ENCODE measurements at places on chromosomes 7 and 10.
A peak's percentile ranks its signal among the peaks of the same experiment; 100 is the strongest.

GRCh38 chr7:151251689-151252560, 3.4 kb upstream of the SMARCD3 start:
- no peaks in the 10 kb centered on the region for H3K36me3 ChIP-seq
- peak overlapping the region; percentile 76 for H3K27ac ChIP-seq
- peak overlapping the region; percentile 87 for H3K4me3 ChIP-seq
- peak; percentile 100 for DNase-seq
- H3K4me1 ChIP-seq = peaks cover 45% of the 10 kb centered on the region
- H3K27me3 ChIP-seq = no peaks in the 10 kb centered on the region

DNA sequence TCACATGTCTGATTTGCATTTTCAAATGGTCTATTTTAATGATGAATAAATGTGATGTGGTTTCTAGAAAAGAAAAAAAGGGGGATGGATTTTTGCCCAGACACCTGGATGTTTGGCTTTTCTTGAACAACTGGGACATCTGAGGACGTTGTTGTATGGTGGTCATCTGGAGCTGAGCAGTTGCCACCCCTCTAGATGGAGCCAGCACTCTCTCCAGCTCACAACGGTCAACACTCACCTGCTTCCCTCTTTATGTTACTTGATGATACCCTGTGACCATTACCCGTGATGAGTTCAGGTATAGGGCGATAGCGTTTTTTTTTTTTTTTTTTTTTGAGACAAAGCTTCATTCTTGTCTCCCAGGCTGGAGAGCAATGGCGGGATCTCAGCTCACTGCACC, 30.1 kb upstream of the PAXIP1 start:
- H3K4me3 ChIP-seq = no peak overlapping the region
- H3K4me1 ChIP-seq = no peaks in the 10 kb centered on the region
- no peak overlapping the region for H3K27ac ChIP-seq

- H3K4me3 ChIP-seq = no peak overlapping the region
- H3K27me3 ChIP-seq = no peaks in the 10 kb centered on the region
- 0 out of 2 replicates have a peak, but pooled peaks cover 10% of the 10 kb centered on the region for H3K4me1 ChIP-seq
- H3K36me3 ChIP-seq = no peaks in the 10 kb centered on the region
- peak overlapping the region; percentile 54 for H3K27ac ChIP-seq
- peak; percentile 28 for DNase-seq
These were observed 154.0 kb downstream of the TCF7L2 start for GRCh38 chr10:113104047-113104446.

GRCh38 chr10:121519901-121520493, 78.2 kb downstream of the FGFR2 start:
- H3K4me3 ChIP-seq = no peak overlapping the region
- no peak overlapping the region for H3K27ac ChIP-seq
- H3K27me3 ChIP-seq = no peaks in the 10 kb centered on the region
- H3K36me3 ChIP-seq = no peaks in the 10 kb centered on the region
- no peaks in the 10 kb centered on the region for H3K4me1 ChIP-seq
- no peak for DNase-seq

GRCh38 chr10:5076615-5077014, 17.6 kb upstream of the AKR1C3 start:
- no peaks in the 10 kb centered on the region for H3K36me3 ChIP-seq
- H3K27ac ChIP-seq = no peak overlapping the region
- DNase-seq = no peak

- peak within 1 kb of the TSS; percentile 96 for H3K27ac ChIP-seq
- no peaks in the 10 kb centered on the region for H3K27me3 ChIP-seq
- peaks cover 21% of the 10 kb centered on the region for H3K36me3 ChIP-seq
- H3K4me1 ChIP-seq = no peaks in the 10 kb centered on the region
These were observed at the start of gene NUDT13 for GRCh38 chr10:73110345-73110849. NUDT13 (plus strand) TSS chr10:73110455; CDS start chr10:73114366, 3,911 bp downstream.

DNA sequence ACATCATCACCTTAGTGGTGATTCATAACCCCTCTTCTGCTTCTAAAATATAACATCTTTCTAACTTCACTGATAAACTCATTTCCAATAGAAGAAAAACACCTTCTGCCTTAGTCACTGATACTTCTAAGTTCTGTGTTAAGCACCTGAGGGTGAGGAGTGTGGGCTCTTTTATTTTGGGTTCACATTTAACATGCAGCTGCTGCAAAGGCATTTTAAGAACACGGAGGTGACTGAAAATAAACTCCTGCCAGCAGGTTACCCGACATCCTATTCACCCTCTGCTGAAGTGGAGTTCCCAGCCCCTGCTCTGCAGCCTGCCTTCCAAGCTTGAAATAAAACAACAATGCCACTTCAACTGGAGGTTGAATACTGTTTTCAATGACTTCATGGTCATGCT, 202.9 kb upstream of the PLXNA4 start:
- no peak overlapping the region for H3K27ac ChIP-seq
- no peak overlapping the region for H3K4me3 ChIP-seq
- no peaks in the 10 kb centered on the region for H3K36me3 ChIP-seq
- H3K4me1 ChIP-seq = peaks cover 9% of the 10 kb centered on the region
- no peaks in the 10 kb centered on the region for H3K27me3 ChIP-seq

GRCh38 chr10:18681971-18682411, 22.8 kb downstream of the ARL5B start:
- no peak overlapping the region for H3K4me3 ChIP-seq
- H3K27me3 ChIP-seq = no peaks in the 10 kb centered on the region
- H3K4me1 ChIP-seq = peaks cover 18% of the 10 kb centered on the region
- H3K36me3 ChIP-seq = peaks cover 13% of the 10 kb centered on the region
- no peak overlapping the region for H3K27ac ChIP-seq
- no peak for DNase-seq

DNA sequence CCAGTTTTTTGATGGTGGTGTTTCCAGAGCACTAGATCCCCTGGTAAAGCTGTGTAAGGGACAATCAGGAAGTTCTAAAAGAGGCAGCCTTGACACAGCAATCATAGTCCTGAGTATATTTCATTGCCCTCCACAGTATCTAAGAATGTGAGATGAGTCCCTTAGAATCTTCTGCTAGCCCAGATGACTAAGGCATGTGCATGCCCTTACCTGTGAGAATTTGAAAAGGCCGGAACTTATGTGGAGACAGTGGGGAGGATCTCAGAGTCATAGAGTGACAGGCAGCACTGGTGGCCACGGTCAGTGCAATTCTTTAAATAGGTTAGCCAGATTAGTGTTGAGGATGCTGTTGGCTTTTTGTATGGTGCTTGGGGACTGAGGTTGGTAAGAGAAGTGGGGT, 361.4 kb upstream of the VSTM2A start:
- no peak overlapping the region for H3K27ac ChIP-seq
- no peaks in the 10 kb centered on the region for H3K27me3 ChIP-seq
- H3K36me3 ChIP-seq = no peaks in the 10 kb centered on the region
- no peaks in the 10 kb centered on the region for H3K4me1 ChIP-seq
- DNase-seq = no peak
- H3K4me3 ChIP-seq = no peak overlapping the region

DNA sequence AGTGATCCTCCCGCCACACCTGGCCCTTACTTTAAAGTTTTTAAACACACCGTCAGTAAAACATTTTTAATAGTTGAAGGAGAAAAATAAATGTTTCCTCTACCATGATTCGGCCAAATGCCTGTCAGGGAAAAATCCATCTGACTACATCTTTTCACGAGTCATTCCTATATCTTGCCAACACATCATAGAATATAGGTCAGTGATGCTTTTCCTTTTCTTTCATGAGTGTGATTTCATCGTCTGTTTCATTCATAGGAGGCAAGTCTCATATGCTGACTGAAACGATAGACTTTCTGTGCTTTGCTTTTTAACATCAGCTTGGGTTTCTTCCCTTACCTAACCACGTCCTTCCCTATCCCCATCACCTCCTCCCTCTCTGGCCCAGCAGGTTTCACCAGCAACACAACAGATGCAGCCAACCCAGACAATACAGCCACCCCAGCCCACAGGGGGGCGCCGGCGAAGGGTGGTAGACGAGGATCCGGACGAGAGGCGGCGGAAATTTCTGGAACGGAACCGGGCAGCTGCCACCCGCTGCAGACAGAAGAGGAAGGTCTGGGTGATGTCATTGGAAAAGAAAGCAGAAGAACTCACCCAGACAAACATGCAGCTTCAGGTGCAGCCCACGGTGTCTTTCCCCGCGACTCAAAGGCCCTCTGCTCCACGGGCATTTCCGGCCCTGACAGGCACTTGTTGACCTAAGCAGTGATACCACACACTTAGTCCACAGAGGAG, 149.2 kb downstream of the TRIL start:
- H3K27ac ChIP-seq = no peak overlapping the region
- no peaks in the 10 kb centered on the region for H3K36me3 ChIP-seq
- peaks cover 8% of the 10 kb centered on the region for H3K4me1 ChIP-seq
- peak; percentile 31 for DNase-seq

- H3K27me3 ChIP-seq = no peaks in the 10 kb centered on the region
- no peaks in the 10 kb centered on the region for H3K36me3 ChIP-seq
- H3K4me3 ChIP-seq = no peak overlapping the region
- no peak for DNase-seq
- H3K27ac ChIP-seq = no peak overlapping the region
These were observed 147.1 kb downstream of the TRIL start for GRCh38 chr7:28811008-28811407.

DNA sequence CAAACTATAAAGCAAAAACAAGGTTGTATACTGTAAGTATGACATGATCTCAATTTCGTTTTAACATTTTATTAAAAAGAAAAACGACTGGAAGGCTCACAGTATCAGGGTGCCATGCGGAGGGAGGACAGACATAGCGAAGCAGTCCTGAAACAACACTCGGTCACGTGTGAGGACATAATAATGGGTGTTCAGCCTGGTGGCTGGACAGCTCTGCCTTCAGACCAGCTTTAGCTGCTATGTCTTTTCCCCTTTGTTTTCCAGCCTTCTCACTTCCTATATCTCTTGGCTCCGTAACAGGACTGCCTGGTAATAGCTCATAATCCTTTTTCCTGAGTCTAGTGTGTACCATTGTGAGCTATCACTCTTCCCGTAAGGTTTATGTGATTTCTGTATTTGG, 18.4 kb upstream of the KLF14 start:
- no peak for DNase-seq
- H3K4me3 ChIP-seq = no peak overlapping the region
- no peaks in the 10 kb centered on the region for H3K4me1 ChIP-seq
- peaks cover 56% of the 10 kb centered on the region for H3K27me3 ChIP-seq

- H3K4me1 ChIP-seq = peaks cover 3% of the 10 kb centered on the region
- H3K27me3 ChIP-seq = no peaks in the 10 kb centered on the region
- H3K36me3 ChIP-seq = no peaks in the 10 kb centered on the region
- peak overlapping the region; percentile 89 for H3K27ac ChIP-seq
- H3K4me3 ChIP-seq = no peak overlapping the region
- no peak for DNase-seq
These were observed 41.3 kb upstream of the ANK3 start for GRCh38 chr10:60430836-60431597.

DNA sequence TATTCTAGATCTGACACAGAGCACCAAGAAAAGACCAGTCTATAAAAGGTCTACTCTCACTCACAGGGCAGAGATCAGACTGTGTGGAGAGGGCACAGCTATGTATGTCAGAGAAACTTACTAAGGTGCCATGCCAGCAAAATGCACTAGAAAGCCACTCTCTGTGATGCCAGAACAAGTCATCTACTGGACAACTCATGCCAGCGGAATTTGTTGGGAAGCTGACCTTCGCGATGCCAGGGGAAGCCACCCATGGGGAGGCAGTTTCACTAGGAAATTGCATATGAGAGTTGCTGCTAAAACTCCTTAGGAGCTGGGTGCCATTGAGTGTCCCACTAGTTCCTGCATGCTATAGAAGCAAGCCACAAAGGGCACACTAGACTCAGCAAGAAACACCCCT, 58.5 kb downstream of the MICU1 start:
- no peak for DNase-seq
- H3K27me3 ChIP-seq = no peaks in the 10 kb centered on the region
- H3K4me1 ChIP-seq = no peaks in the 10 kb centered on the region
- H3K27ac ChIP-seq = no peak overlapping the region
- H3K36me3 ChIP-seq = peaks cover 5% of the 10 kb centered on the region
- no peak overlapping the region for H3K4me3 ChIP-seq

DNA sequence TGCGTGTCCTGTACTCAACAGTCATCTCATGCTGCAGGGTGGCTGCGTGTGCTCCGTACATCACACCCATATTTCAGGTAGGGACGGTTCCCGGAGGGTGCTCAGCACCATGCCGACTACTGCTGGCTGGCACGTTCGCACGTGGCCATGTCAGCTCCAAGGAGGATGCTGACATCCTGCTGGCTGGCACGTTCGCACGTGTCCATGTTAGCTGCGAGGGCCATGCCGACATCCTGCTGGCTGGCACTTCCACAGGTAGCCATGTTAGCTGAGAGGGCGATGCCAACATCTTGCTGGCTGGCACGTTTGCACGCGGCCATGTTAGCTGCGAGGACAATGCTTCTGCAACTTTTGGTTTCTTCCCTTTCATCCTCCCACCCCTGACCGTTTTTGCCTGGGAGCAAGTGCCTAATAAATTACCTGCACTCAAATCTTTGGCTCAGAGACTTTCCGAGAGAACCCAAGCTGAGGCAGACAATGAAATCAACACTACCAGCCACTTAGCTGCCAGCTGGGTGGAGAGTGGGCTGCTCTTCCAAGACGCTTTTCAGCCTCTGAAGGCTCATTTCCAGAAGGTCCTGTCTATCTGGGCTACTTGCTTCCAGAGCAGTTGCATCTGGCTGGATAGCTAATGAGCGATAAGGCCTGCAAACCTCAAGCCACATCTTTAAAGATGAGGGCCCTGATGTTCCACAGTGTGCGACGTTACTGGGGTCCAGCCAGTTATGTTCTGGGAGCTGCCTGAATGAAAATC, 104.6 kb downstream of the WDR37 start:
- H3K27ac ChIP-seq = no peak overlapping the region
- no peak for DNase-seq
- H3K4me1 ChIP-seq = no peaks in the 10 kb centered on the region
- H3K27me3 ChIP-seq = no peaks in the 10 kb centered on the region
- H3K36me3 ChIP-seq = no peaks in the 10 kb centered on the region

DNA sequence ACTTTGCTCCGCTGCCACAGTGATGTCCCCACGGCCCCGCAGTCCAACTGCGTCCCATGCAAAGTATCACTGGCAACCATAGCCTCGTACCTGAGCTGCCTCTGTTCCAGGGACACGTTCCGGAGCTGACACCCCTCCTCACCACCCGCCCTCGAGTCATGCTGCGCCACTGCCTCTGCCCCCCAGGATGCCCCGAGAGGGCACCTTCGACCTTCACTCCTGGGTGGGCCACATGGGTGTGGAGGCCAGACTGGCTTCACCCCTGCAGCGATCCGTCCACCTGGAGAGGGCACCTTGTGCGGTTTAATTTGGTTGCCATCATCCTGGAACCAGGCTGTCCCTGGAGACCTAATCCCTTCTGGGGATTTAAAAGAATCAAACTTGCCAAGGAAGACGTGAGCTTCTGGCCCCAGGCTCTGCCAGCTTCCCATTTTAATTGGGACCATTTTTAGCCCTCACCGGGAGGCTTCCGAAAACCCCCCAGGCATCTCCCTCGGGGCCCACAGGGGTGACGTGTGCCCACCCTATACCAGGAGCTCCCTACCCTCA, 19.2 kb upstream of the TNRC18 start:
- H3K27ac ChIP-seq = no peak overlapping the region
- no peak for DNase-seq
- H3K4me3 ChIP-seq = no peak overlapping the region
- H3K36me3 ChIP-seq = no peaks in the 10 kb centered on the region
